NCI-H1105 treated with DMSO at 0.1 percent for 48 hours (cell line): ENCODE measurements at places on chromosomes 7 and 10.

DNA sequence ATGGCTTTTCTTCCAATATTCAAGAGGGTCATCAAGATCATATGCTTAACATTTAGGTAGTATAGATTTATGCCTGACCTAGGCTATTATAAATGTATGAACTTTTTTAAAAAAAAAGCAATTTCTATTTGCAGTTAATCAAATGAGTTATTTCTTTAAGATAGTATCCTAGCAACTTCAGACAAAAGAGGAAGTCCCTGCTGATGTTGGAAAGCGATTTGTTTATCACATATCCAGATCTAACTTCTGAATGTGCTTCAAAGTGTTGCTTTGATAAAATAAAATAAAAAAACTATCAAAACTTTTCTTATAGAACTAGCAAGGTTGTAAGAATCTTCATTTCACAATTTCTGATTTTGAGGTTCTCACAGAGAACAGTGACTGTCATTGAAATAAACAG is 401.9 kb upstream of the PHF14 start:
- DNase-seq, result no peak

- no peak for DNase-seq
Measured at GRCh38 chr10:33098951-33099663, 141.1 kb upstream of the ITGB1 start.

- DNase-seq, result no peak
Measured at GRCh38 chr7:150790416-150791075, 9.6 kb downstream of the TMEM176B start.

DNA sequence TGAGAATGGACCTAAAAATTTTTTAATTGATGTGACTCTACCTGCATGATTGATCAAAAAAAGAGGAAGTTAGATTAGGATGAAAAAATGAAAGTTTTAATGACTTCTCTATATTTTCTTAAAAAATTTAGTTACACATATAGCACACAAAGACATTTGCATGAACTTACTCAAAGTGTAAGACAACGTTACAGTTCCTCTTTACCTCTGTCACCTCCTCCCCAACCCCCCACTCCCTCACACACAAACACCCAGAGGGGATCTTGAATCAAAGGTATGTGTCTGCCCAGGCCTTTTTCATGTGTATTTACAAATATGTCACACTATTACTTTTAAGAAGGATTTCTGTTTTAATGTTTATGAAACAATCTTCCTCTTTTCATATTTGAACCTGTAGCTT is 20.6 kb upstream of the CDCA7L start:
- DNase-seq, result no peak

DNA sequence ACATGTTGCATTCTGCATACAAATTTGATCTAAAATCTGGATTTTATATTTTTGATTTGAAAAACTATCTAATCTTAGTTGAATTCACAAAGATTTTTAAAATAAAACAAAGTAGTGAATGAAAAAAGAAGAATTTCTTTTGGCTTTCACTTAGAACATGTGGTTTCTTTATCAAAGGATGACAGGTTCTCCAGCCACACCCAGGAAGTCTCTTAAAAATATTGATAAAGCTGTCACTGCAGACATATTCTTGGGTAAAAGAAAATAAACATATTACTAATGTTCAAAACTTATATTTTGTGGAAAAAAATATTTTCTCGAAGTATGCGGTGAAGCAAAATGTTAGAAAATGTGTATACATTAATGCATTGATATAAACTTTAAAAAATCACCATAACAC is 44.3 kb downstream of the ARL4A start:
- DNase-seq, result no peak
